Regular cardiac myocyte (primary cell): ENCODE measurements at places on chromosomes 5 and 9. TPM values are rescaled to one million over a fixed set of nuclear protein-coding genes. Genes with fewer than 3 reads are reported as not detected.

CAPSL gene
- total RNA-seq = not detected in 2 replicates

IFNK gene
- not detected in 2 replicates for total RNA-seq

CD74 gene
- total RNA-seq = 0.38 and 0.85 TPM in 2 replicates

PAEP gene
- not detected in 2 replicates for total RNA-seq

ADRB2 gene
- total RNA-seq = 0.56 and 1.5 TPM in 2 replicates

PCDHA9 gene
- total RNA-seq = under 0.01 TPM in 2 replicates

FOXD4L4 gene
- total RNA-seq = under 0.01 TPM in 2 replicates

LCN9 gene
- not detected in 2 replicates for total RNA-seq

CARD9 gene
- total RNA-seq = 0.56 and 4.6 TPM in 2 replicates

FRMD3 gene
- 8.2 and 11.1 TPM in 2 replicates for total RNA-seq

TSSK1B gene
- under 0.01 TPM in 1 of 2 replicates, not detected in the other for total RNA-seq

GABBR2 gene
- total RNA-seq = 0.56 and 8.8 TPM in 2 replicates

PHF24 gene
- total RNA-seq = 0.28 TPM in 1 of 2 replicates, not detected in the other

SLC6A7 gene
- total RNA-seq = under 0.01 TPM in 2 replicates

ZBTB5 gene
- total RNA-seq = 6.3 and 7.3 TPM in 2 replicates

PIP5KL1 gene
- 0.77 and 2.0 TPM in 2 replicates for total RNA-seq

FGF10 gene
- total RNA-seq = not detected in 2 replicates

LHX3 gene
- total RNA-seq = under 0.01 TPM in 1 of 2 replicates, not detected in the other

MSMP gene
- not detected in 2 replicates for total RNA-seq

CER1 gene
- not detected in 2 replicates for total RNA-seq

ARSK gene
- 27.6 and 33.8 TPM in 2 replicates for total RNA-seq

ELAVL2 gene
- total RNA-seq = not detected in 2 replicates

F2RL2 gene
- 10.0 and 10.4 TPM in 2 replicates for total RNA-seq

TLR4 gene
- total RNA-seq = 43.1 and 58.5 TPM in 2 replicates

GNA14 gene
- 4.0 and 11.8 TPM in 2 replicates for total RNA-seq

GOLGA1 gene
- total RNA-seq = 7.9 and 13.4 TPM in 2 replicates

SHC3 gene
- 17.8 and 22.3 TPM in 2 replicates for total RNA-seq

TNFSF8 gene
- total RNA-seq = not detected in 2 replicates

GNE gene
- 33.4 and 34.7 TPM in 2 replicates for total RNA-seq

SPINK6 gene
- not detected in 2 replicates for total RNA-seq

LCP2 gene
- total RNA-seq = not detected in 2 replicates

OR2V1 gene
- total RNA-seq = not detected in 2 replicates

IL7R gene
- total RNA-seq = 2.3 and 13.2 TPM in 2 replicates

ARHGEF37 gene
- 1.7 and 8.2 TPM in 2 replicates for total RNA-seq

INSL4 gene
- total RNA-seq = not detected in 2 replicates

ANKRD20A1 gene
- under 0.01 and 0.28 TPM in 2 replicates for total RNA-seq

AQP7 gene
- total RNA-seq = 0.19 TPM in 1 of 2 replicates, not detected in the other
